ENCODE measurements at places on chromosomes 12 and 14. TPM values are rescaled to one million over a fixed set of nuclear protein-coding genes. Genes with fewer than 3 reads are reported as not detected.

The PDZRN4 gene
- total RNA-seq: not detected

The IL22 gene
- total RNA-seq: not detected

The CCDC196 gene
- not detected for total RNA-seq

The LBHD2 gene
- not detected for total RNA-seq

The KRT82 gene
- not detected for total RNA-seq

The GLIPR1L2 gene
- total RNA-seq: 0.47 TPM

The TAS2R14 gene
- 0.70 TPM for total RNA-seq

The ARHGAP9 gene
- total RNA-seq: not detected

The CLMN gene
- total RNA-seq: 6.7 TPM
